ENCODE measurements at places on chromosomes 6 and 20.

GRCh38 chr20:36065427-36065998 is 89.0 kb upstream of the EPB41L1 start:
- DNase-seq: no peak

DNA sequence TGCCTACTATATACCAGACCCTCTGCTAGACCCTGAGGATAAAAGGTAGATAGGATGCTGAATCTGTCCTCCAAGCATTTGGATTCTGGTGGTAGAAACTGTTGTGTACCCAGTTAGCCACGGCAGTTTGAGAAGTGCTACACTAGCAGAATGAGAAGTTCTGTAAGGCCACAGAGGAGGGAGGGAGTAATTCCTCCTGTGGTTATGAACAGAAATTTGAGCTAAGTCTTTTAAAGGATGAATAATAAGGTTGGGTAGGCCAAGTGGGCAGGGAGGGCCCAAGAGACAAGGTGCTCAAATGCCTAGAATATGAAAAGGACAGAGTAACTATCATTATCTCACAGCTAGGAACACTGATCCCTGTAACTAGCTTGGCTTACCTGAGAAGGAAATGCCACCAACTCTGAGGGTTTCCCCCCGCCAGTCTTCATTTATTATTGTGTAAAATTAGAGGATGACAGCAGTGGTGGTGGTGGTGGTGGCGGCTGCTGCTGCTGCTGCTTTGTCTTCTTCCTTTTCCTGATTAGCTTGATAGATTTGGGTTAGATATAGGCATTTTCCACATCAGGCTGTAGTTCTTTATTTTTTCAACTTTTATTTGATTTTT is 243.3 kb downstream of the PRL start:
- no peak for DNase-seq

GRCh38 chr20:62772990-62773844 is 23.1 kb upstream of the MRGBP start:
- no peak for DNase-seq

- DNase-seq: no peak
Measured at GRCh38 chr6:125082908-125083683, 70.5 kb upstream of the TPD52L1 start.
